Astrocyte of the hippocampus (primary cell): ENCODE measurements at places on chromosomes 11 and 22.

GRCh38 chr22:35615156-35615555, 2.0 kb downstream of the MB start:
- no peak for DNase-seq

DNA sequence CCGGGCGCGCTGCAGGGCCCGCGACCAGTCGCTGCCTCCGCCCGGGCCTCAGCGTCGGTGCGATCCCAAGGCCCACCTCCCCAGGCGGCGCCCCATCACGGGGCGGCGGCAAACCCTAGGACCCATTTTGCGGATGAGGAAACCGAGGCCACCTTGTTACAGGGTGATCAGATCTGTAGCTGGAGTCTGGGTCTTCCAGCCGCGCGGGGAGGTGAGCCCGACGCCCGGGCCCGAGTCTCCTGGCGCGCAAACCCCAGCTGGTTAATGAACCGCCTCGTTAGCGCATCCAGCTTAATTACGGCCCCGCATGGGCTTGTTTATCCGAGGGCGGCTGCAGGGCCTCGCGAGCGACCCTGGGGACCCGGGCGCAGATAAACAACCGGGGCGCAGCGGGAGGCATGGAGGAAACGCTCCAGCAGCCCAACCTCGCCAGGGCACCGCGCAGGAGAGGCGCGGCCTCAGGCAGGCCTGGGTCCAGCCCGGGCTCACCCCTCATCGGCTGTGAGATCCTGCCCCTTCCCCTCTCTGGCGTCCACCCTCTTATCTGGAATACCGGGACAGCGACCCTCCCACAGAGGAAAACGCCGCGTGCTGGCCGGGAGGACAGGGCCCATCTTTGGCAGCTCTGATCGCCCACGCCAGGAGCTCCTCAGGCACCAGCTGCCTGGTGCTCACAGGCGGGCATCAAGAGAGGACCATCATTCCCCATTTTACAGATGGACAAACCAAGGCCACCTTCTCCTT, 14.7 kb downstream of the OTUB1 start:
- no peak for DNase-seq

DNA sequence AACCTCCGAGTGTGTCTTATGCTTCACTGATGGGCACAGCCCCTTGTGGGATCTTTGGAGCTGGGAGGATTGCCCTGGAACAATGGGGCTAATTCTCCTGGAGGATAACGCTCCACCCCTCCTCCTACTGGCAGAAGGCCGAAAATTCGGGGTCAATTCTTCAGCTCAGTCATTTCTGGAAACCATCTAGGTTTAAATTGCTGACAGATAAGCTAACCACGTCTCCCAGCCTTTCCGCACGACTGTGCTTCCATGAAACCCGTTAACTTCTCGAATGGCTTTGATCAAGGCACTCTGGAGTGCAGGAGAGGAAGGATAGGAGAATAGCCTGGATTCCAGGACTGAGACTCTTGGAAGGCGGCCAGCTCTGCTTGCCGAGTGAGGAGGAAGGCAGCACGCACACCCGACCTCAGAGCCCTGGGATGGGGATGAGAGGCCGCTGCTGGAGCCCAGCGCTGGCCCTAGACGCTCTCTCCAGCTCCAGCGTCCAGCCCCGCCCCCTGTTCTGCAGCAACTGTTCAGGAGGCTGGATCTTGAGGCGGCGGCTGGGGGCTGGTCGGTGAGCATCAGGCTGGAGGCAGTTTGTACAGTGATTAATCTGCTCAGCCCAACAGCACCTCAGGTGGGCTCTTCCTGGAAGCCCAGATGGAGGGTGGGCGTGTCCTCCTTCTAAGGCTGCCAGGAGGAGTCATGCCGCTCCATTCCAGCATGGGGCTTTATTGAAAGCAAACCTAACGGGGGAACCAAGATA, 176.7 kb upstream of the NCAM1 start:
- DNase-seq: peak; percentile 96

DNA sequence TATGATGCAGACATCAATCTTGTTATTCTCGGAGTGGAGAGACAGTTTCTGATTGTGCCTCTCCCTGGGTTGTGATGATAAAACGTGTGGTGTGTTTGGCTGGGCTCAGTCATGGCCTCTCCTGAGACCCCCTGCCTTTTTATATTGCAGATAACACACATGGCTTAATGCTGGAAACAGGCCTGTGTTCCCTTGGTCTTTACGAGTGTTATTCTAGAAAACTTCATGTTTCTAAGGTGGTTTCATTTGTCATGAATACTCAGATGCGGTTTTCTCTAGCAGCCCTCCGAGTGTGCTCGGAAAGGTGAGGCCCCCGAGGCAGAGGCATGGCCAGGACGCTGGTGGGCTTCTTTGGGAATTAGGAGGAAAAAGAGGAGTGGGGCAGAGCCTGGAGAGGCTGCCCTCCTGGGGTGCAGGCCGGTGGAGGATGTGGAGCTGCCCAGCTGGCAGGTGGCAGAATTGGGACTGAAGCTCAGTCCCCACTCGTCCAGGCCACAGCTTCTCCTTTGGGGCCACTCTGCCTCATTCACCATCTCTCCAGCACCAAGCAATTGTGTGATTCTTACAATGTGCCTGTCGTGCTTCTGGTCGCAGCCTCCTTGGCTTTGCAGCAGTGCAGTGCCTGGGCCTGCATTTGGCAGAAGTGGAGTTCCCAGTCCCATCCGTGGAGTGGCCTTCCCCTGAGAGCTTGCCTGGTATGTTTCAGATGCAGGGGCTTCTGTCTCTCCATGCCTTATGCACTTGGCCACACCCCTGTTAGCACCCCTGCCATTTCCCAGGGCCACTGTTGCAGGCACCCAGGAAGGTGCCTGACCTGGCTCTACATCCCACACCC, 309.6 kb downstream of the TBC1D22A start:
- DNase-seq: no peak

DNA sequence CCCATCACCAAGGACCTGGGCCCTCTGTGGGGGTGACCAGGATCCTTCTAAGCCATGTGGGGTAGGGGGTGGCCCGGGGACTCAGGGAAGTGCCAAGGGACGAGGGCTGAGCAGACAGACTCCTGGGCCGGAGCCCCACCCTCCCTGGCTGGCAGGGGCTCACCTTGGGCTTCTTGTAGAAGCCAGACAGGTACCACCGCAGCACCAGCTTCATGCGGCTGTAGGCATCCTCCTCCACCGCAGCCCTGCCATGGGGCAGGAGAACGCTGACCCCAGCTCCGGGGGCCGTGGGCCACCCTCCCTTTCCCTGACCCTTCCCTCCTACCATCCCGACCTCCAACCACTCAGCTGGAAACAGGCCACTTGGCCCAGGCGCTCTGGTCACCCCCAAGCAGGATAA, 45.9 kb upstream of the CARS1 start:
- no peak for DNase-seq

DNA sequence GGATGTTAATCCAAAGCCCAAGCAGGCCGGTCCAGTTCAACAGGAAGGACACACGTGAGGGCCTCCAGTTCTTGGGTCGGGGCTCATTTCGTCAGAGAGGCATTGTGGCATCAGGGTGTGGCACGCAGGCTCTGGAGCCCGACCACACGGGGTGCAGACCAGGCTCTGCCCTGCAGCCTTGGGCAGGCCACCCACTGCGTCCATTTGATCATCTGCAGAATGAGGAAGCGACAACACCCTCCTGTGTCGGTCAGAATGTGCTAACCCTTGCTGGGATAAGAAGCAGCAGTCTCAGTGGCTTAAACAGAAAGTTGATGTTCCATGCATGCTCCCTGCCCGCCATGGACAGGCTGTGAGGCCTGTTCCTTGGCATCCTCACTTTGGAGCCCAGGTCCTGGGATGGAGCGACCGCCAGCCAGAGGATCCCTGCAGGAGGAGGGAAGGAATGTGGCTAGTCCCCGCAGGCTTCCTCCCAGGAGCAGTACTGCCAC, 10.8 kb downstream of the RIBC2 start:
- DNase-seq: no peak

GRCh38 chr11:120182790-120183491, 27.9 kb upstream of the OAF start:
- no peak for DNase-seq

DNA sequence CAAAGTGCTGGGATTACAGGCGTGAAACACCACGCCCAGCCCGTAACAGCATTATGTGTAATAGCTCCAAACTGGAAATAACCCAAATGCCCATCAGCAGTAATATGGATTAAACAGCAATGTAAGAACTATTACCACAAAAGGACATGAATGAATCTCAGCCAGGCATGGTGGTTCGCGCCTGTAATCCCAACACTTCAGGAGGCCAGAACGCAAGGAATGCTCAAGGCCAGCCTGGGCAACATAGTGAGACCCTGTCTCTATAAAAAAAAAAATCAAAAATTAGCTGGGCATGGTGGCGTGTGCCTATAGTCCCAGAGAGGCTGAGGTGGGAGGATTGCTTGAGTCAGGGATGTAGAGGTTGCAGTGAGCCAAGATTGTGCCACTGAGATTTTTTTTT, 3.1 kb upstream of the DPF2 start:
- DNase-seq: no peak

DNA sequence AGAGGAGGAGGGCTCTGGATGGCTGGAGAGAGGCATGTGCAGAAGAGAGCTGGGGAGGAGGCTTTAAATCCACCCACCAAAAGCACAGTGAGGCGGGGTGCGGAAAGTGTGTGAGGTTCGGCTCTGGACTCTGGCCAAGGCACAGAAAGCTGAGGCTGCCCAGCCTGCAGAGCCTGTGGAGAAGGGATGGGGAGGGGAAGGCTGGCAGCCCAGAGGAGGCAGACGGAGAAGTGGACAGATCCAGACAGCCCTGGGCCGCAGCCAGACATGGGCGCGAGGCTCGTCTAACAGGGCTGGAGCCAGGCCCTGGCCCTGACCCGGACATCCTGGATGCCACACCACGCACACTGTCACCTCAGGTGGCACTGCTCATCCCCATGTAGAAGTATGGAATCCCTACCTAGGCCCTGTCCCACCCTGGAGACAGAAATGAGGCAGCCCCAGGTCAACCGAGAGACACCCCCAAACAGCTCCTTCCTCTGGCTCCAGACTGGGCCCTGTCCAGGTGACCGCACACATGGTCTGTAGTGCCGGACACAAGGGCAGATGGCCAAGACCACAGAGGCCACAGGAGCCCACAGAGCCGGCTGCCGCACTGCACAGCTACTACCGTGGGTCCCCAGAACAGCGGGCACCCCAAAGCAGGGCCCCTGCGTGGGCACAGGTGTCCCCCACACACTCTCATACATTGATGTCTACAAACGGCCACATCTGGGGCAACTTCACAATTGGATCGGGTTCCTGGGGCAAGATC, 16.6 kb upstream of the MOB2 start:
- DNase-seq: peak; percentile 55

- DNase-seq: peak; percentile 59
Observed at GRCh38 chr22:32005453-32005852, 37.6 kb upstream of the SLC5A1 start.

- DNase-seq: peak; percentile 89
Observed at GRCh38 chr11:34223021-34223813, 117.8 kb downstream of the NAT10 start.

- no peak for DNase-seq
Observed at GRCh38 chr22:50272044-50272802, 2.0 kb upstream of the MAPK11 start.

- DNase-seq: peak; percentile 96
Observed at GRCh38 chr11:64246871-64247728, at the start of gene PPP1R14B. PPP1R14B (minus strand) TSS chr11:64246943; CDS start chr11:64246673, 270 bp downstream.

- peak; percentile 82 for DNase-seq
Observed at GRCh38 chr11:122882857-122883645, 492 bp downstream of the JHY start.

DNA sequence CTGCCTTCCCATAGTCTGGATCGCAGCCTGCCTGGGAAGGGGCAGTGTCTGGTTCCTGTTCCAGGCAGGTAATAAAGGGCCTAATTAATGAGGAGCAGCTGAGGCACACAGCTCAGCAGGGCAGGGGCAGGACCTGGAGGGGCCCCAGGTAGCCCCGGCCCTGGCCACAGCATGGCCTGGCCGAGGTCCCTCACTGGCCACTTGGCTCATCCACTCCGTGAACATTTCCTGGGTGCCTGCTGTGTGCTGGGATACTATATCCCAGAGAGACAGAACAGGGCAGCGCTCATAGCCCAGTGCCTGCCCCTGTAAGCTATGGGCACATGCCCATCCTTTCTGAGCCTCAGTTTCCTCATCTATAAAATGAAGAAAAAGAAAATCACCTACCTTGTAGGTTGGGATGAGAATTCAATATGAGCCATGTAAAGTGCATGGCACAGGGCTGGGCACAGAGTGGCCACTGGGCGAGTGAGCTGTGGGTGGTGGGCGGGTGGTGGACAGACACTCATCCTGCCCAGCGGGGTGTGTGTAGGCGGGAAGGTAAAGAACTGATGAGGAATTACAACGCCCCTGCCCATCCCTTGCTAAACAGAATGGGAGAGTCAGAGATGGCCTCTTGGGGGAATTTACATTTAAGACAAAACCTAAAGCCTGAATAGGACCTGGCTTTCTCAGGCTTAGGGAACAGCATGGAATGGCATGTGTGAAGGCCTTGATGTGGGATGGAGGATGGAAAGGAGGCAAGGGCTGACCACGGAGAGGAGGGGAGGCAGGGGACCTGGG, 9.2 kb downstream of the MYRF start:
- no peak for DNase-seq

GRCh38 chr11:76625472-76626186, 44.9 kb downstream of the LRRC32 start:
- DNase-seq: no peak

DNA sequence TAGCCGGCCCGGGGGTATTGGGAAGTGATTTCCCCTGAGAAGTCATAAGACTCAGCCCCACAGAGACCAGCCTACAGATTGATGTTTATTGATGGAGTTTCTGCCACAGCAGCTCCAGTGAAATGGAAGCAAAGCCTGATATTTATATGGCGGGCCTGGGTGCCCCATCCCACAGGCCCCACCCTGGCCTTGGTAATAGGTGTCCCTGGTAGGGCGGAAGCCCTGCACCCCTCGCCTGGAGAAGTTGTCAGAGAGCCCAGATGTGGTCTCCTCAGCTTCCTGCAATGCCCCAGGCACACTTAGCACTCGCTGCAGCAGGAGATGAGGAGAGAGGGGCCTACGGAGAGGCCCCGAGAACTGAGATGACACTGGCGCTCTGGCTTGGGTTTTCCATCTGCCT, 107.4 kb downstream of the MORC2 start:
- DNase-seq: no peak

DNA sequence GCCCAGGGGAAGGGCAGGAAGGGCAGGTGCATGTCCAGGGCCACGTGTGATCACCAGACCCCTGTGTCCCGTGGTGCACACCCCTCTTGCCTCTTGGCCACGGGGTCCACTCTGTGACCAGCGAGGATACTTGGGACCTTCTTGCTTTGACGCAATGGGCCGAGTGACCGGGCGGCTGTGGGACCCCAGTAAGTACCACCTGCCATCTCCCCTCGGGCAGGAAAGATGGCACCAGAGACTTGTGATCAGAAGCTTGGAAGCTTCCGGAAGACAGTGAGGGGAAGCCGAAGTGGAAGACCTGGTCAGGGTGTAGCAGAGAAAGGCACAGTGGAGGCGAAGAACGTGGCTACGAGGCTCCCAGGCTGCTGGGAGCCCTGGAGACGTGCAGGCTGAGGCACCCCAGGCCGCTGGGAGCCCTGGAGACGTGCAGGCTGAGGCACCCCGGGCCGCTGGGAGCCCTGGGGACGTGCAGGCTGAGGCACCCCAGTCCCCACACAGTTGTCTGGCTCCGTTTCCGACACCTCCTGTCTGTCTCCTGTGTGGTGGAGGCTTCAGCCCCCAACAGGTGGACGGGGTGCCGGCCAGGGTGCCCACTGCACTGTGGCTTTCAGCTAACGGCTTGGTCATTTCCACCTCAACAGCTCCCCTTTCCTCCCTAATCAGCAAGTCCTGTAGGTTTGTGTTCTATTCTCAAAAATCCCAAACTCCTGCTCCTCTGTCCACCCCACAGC, 663.5 kb downstream of the BRD1 start:
- DNase-seq: no peak
